ENCODE measurements at places on chromosomes 5 and 9. TPM values are rescaled to one million over a fixed set of nuclear protein-coding genes. Genes with fewer than 3 reads are reported as not detected.

- peaks cover 2% of the 10 kb centered on the region for H3K27me3 ChIP-seq
- H3K27ac ChIP-seq = peak overlapping the region; percentile 10
- H3K4me3 ChIP-seq = no peak overlapping the region
- no peak for DNase-seq
- peaks cover 8% of the 10 kb centered on the region for H3K4me1 ChIP-seq
- H3K36me3 ChIP-seq = no peaks in the 10 kb centered on the region
Observed at GRCh38 chr9:70574151-70574837, 159.8 kb upstream of the KLF9 start.

Gene INSL4
- not detected for total RNA-seq

DNA sequence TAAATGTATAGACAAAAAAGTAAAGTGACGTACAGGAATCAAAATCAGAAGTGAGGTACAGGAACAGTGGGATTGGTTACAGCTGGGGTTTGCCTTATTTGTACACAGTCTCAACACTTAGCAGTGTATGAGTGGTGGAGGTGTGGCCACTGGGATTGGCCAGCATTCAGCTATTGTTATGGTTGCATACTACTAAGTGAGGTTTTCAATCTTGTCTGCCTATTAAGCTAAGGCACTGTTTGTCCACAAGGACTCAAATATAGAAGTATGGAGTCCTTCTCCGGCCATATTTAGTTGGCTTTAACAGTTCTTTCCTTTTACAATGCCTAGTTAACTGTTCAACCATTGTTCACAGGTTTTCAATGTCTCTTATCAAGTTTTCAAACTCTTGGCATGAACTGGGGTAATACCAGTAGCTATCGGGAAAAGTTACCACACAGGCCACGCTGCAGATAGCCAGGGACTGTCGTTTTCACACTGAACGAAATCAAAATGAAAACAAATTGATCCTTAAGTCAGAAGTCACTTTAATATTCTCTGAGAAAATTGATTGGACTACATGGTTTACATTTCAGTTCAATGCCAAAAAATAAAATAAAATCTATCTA lies 176.0 kb upstream of the FREM1 start:
- no peak overlapping the region for H3K27ac ChIP-seq
- no peak overlapping the region for H3K4me3 ChIP-seq
- H3K27me3 ChIP-seq = no peaks in the 10 kb centered on the region
- no peaks in the 10 kb centered on the region for H3K36me3 ChIP-seq

GRCh38 chr5:97554977-97555643 lies 372.1 kb upstream of the RIOK2 start:
- H3K27ac ChIP-seq = no peak overlapping the region
- H3K36me3 ChIP-seq = no peaks in the 10 kb centered on the region
- no peaks in the 10 kb centered on the region for H3K4me1 ChIP-seq
- DNase-seq = no peak
- no peaks in the 10 kb centered on the region for H3K27me3 ChIP-seq

GRCh38 chr5:84383296-84383815 lies 1.3 kb downstream of the EDIL3 start:
- H3K36me3 ChIP-seq = peaks cover 4% of the 10 kb centered on the region
- peak overlapping the region; percentile 99 for H3K4me3 ChIP-seq
- DNase-seq = no peak
- no peak overlapping the region for H3K27ac ChIP-seq
- peaks cover 17% of the 10 kb centered on the region for H3K4me1 ChIP-seq
- H3K27me3 ChIP-seq = peaks cover 13% of the 10 kb centered on the region

DNA sequence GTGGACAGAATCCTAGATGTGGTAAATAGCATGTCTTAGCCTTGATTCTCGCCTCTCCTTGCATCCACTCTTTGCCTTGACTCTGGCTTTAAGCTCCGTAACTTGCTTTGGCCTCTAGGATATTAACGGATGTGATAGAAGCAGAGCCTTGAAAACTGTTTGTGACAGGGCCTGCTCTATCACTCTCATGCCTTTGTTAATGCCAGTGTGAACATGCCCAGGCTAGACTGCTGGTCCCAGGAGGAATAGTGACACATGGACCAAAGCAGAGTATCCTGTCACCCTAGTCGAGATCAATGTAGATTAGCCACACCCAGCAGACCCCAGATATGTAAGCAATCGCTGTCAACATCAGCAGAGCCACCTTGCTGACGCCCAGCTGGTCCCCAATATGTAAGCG lies 109.9 kb upstream of the C9orf72 start:
- H3K27ac ChIP-seq = no peak overlapping the region
- H3K27me3 ChIP-seq = no peaks in the 10 kb centered on the region
- H3K4me1 ChIP-seq = no peaks in the 10 kb centered on the region
- no peak overlapping the region for H3K4me3 ChIP-seq
- DNase-seq = no peak
- no peaks in the 10 kb centered on the region for H3K36me3 ChIP-seq

- no peaks in the 10 kb centered on the region for H3K36me3 ChIP-seq
- no peak overlapping the region for H3K4me3 ChIP-seq
- no peak for DNase-seq
- peaks cover 2% of the 10 kb centered on the region for H3K27me3 ChIP-seq
- H3K4me1 ChIP-seq = no peaks in the 10 kb centered on the region
Observed at GRCh38 chr5:175728316-175728715, 70.4 kb downstream of the HRH2 start.

DNA sequence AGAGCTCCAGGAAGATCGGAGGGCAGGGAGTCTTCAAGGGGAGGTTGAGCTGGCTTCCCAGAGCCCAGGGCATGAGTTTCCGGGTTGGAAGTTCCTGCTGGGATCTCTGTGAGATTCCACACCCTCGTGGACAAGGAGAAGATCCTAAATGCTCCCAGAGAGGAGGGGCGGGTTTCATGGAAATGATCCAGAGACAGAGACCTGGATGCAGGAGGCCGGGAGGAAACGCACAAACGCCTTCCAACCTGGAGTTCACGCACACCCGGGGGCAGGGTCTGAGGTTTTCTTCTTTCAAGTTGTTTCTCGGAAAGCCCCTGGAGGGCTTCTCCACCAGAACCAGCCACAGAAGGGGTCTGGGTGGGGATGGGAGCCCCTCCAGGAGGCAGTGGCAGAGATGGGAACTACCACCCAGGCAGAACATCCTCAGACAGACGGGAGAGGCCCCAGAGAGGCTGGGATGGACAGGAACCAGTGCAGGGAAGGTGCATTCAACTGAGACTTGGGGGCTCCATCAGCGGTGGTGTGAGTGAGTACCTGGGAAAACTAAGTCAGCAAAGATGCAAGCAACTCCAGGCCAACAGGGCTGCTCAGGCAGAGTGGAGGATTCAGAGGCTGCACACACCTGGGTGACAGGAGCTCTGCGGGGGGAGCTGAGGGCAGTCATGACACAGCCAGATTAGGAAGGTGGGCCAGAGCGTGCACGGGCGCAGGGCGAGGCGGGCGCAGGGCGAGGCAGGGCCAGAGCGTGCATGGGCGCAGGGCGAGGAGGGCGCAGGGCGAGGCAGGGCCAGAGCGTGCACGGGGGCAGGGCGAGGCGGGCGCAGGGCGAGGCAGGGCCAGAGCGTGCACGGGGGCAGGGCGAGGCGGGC lies 52.1 kb upstream of the EXOC3 start:
- peaks cover 26% of the 10 kb centered on the region for H3K4me1 ChIP-seq
- peaks cover 15% of the 10 kb centered on the region for H3K36me3 ChIP-seq

GRCh38 chr5:42593591-42593990 lies 163.0 kb upstream of the CCDC152 start:
- no peak for DNase-seq
- no peaks in the 10 kb centered on the region for H3K36me3 ChIP-seq
- H3K4me3 ChIP-seq = no peak overlapping the region

GRCh38 chr5:150862070-150862469 lies 15.7 kb downstream of the IRGM start:
- no peaks in the 10 kb centered on the region for H3K36me3 ChIP-seq
- no peak overlapping the region for H3K4me3 ChIP-seq

Gene SUSD1
- total RNA-seq = 5.7 TPM

DNA sequence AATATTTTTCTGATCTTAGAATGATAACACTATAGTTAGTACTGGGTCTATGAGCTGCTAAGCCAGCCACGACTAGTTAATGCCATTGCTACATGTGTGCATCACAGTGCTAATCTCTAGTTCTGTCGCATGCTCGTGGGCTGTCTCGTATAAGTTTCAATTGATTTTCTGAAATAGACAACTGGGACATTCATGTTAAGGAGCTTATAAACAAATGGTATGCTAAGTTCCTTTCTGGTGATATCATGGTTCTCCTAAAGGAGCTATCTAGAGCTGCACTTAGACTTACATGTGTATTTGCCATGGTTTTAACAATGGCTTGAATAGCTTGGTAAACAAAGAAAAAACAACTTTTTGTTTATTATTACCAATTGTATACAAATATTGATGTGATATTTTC lies 46.2 kb downstream of the F2RL2 start:
- H3K27ac ChIP-seq = no peak overlapping the region
- no peak overlapping the region for H3K4me3 ChIP-seq
- no peaks in the 10 kb centered on the region for H3K36me3 ChIP-seq
- H3K27me3 ChIP-seq = no peaks in the 10 kb centered on the region
- DNase-seq = no peak

DNA sequence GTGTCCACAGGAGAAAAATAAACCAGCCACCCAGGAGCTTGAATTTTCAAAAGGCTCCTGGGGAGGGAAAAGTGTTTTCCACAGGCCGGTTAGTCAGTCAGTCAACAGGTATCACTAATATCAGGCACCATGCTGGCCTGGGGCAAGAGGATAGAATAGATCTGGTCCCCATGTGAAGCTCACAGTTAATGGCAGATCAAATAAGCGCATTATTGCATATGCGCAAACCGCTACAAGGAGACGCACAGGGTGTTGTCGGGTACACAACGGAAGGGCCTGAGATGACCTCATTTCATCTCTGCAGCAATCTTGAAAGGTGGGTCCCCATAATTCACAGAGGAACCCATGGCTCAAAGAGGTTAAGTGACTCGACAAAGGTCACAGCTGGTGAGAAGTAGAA lies 260.7 kb downstream of the CRB2 start:
- no peaks in the 10 kb centered on the region for H3K4me1 ChIP-seq
- H3K4me3 ChIP-seq = no peak overlapping the region
- no peak overlapping the region for H3K27ac ChIP-seq
- no peak for DNase-seq

- H3K27me3 ChIP-seq = no peaks in the 10 kb centered on the region
- no peak for DNase-seq
- H3K27ac ChIP-seq = no peak overlapping the region
- no peaks in the 10 kb centered on the region for H3K4me1 ChIP-seq
Observed at GRCh38 chr5:2224689-2225088, 342.0 kb upstream of the IRX4 start.

Gene NXNL2
- not detected for total RNA-seq

Gene KIF24
- 2.2 TPM for total RNA-seq

Gene SLCO6A1
- 0.51 TPM for total RNA-seq

Gene PTGES
- 0.15 TPM for total RNA-seq

Gene IL31RA
- total RNA-seq = 0.82 TPM

- peaks cover 3% of the 10 kb centered on the region for H3K27me3 ChIP-seq
- no peak overlapping the region for H3K4me3 ChIP-seq
- peaks cover 4% of the 10 kb centered on the region for H3K4me1 ChIP-seq
- no peak for DNase-seq
- no peak overlapping the region for H3K27ac ChIP-seq
Observed at GRCh38 chr5:95986001-95986400, 24.4 kb upstream of the ELL2 start.

DNA sequence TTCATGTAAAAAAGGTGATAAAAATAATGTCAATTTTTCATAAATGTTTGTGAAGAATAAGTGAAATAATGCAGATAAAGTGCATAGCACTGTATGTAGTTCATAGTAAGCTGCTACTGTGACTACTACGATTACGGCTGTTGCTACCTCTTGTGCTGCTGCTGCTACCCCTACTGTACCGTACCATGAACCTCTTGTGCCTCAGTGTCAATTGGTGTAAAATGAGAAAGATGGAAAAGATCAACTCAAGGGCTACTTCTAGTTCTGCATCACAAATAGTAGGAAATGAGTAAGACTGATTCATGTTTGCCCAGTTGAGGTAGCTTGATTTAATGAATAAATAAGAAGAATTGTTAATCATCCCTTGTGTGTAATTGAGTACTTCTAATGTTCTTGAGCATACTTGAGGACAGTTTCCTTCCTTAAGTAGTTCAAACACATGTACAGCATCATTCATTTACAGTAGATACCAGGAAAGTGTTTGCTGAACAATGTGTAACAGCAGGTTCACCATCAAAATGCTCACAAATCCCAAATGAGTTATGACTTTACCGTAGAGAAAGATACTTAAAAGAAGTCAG lies 200.0 kb upstream of the ATP10B start:
- H3K27me3 ChIP-seq = no peaks in the 10 kb centered on the region
- no peaks in the 10 kb centered on the region for H3K36me3 ChIP-seq
- no peak overlapping the region for H3K27ac ChIP-seq

DNA sequence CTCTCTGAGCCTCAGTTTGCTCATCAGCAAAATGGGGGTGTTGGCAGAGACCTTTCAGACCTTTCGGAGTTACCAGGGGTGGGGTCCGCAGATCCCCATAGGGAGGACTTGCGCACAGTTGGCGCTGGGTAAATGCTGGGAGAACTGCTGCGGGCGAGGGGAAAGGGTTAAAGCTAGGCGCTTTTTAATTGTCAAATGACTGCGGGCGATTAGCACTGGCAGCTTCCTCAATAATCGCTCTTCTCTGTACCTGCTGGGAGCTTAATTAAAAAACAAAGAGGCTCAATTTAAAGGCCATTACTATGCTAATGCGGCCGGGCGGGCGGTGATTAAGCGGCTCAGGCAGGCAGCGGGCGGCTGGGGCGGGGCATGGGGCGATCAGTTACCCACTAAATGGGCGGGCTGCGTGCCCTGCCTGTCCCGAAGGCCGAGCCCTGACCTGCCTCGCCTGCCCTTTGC lies 63.0 kb downstream of the LMX1B start:
- H3K27ac ChIP-seq = no peak overlapping the region
- H3K4me1 ChIP-seq = peaks cover 4% of the 10 kb centered on the region
- H3K4me3 ChIP-seq = no peak overlapping the region
- no peaks in the 10 kb centered on the region for H3K36me3 ChIP-seq
- no peak for DNase-seq

DNA sequence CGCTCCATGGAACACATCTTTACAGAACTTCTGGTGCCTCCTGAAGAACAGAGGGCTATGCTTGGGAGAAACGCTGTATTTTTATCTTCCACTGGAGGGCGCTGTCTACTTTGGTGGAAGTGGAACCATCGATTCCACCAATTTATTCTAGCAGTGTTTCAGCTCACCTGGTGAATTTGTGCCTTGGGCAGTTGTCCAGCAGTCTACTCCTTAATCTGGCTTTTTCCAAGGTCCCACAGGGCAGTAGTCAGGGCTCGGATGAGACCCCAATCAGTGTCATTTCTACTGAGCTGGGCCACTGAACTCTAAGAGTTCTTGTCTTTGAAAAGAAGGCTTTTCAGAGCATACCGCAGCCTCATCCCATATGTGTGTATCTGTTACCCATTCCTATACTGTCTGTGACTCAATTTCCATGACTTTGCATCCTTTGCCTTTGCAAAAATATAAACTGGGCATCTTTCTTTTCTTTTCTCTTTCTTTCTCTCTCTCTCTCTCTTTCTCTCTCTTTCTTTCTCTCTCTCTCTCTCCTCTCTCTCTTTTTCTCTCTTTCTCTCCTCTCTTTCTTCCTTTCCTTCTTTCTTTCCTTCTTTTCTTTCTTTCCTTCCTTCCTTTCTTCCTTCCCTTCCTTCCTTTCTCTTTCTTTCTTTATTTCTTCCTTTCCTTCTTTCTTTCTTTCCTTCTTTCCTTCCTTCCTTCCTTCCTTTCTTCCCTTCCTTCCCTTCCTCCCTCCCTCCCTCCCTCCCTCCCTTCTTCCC lies 138.4 kb upstream of the ZNF618 start:
- no peak overlapping the region for H3K4me3 ChIP-seq
- peaks cover 8% of the 10 kb centered on the region for H3K36me3 ChIP-seq
- H3K27me3 ChIP-seq = peaks cover 9% of the 10 kb centered on the region

Gene CER1
- 5.2 TPM for total RNA-seq

- no peak overlapping the region for H3K4me3 ChIP-seq
- H3K27ac ChIP-seq = no peak overlapping the region
- no peak for DNase-seq
- H3K36me3 ChIP-seq = no peaks in the 10 kb centered on the region
- H3K4me1 ChIP-seq = peaks cover 2% of the 10 kb centered on the region
Observed at GRCh38 chr9:90961375-90961774, 159.8 kb downstream of the SYK start.

Measured in endothelial cell (in vitro differentiated cells).